ENCODE measurements at places on chromosomes 12 and 14.

DNA sequence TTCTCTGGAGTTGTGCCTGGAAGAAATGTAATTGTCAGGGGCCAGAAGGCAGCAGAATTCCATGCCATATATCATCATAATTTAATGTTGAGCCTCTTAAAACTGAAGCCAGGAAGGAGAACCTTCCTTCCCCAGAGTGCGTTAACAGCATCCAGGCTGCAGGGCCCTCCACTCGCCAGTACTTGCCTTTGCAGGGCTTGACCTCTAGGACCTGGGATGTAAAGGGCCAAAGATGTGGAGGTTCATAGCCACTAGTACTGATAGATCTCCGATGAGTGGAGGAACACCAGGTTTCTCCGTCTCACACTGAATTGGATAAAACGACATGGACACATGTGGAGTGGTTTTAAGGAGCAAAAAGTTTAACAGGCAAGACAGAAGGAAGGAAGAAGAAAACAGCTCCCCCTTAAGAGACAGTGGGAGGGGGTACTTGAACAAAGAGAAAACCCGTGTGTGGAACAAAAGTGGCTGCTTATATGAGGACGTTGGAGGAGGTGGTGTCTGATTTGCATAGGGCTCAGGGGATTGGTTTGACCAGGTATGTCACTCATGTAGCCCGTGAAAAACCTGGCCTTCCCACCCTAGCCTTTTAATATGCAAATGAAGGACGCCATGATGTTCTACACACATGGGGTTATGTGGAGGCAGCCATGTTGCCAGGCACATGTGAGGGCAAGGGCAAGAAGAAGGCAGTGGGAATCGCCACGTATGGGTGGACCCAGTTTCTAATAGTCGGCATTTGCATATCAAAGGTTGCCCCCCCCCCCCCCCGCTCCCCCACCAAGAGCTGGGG lies 38.8 kb upstream of the WSCD2 start:
- no peak for DNase-seq

DNA sequence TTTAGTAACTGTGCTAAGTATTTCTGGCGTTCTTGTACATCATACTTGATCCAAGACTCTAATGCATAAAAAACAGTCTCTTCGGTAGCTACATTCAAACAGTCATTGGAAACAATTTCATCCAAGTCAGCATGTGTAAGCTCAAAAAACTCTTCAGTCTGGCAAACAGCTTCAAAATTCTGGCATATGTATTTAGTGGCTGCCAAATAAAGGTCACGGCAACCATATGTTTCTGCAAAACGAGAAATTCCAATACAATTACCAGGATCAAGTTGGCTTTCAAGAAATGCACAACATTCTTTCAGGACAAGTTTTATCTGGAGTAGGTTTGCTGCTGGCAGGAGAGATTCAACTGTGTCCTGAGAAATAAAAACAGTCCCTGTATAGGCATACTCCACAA lies 16.5 kb downstream of the KLHL28 start:
- no peak for DNase-seq

DNA sequence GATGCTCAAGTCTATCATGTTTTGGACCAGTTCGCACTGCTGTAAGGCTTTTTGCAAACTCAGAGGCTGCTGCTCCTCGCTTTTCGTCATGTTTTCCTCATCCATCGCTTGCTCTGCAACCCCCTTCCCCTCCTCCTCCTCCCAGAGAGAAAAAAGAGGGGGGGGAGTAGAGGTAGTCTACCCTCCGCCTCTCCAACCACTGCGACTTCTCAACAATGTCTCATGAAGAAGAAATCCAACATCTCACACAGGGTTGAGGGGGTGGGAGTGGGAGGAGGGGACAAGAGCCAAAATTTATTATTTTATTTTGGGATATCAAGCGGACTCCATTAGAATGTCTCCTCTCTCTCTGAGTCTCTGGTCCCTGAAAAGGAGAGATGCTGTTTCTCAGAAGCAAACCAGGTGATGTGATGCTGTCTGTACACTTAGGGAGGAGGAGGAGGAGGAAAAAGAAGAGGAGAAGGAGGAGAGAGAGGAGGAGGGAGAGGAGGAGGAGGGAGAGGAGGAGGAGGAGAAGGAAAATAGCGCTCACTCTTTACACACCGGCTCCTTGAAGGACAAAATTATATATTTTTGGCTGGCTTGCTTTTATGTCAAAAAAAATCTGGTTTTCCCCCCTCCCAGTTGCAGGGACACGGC lies 520 bp downstream of the KSR2 start:
- DNase-seq, result no peak

DNA sequence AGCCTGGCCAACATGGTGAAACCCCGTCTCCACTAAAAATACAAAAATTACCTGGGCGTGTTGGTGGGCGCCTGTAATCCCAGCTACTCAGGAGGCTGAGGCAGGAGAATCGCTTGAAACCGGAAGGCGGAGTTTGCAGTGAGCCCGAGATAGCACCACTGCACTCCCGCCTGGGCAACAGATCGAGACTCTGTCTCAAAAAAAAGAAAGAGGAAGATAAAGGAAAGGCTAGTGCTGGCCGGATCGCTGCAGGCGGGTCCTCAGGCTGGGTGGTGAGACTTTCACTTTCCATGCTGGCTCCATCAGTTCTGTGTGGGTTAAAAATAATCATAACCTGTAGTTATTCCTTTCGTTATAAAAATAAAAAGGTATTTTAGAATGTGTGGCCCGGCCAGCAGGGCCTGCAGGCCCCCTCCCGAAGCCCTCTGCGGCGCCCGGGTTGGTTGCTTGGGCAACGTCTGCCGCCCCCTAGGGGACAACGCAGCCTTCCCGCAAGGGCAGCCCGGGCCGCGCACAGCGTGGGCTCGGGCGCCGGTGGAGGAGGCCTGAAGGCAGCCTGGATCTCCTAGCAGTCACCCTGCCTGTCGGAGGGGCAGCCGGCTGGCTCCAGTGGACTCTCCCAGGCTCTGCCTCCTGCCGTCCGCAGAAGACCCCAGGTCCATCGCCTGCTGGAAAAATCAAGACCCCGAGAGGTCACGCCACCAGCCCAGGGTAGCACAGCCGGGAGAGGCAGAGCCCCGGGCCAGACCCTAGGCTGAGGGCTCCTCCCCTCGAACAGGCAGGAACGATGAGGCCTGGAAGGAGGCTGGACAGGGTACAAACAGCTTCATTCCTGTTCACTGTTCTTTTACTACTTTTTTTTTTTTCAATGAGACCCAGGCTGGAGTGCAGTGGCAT lies 5.0 kb upstream of the SLC25A47 start:
- DNase-seq, result peak; percentile 55

- no peak for DNase-seq
Observed at GRCh38 chr12:627285-627684, 36.0 kb downstream of the NINJ2 start.

GRCh38 chr14:76950055-76951020 lies 78.2 kb downstream of the IRF2BPL start:
- no peak for DNase-seq

GRCh38 chr12:2640709-2641108 lies 154.1 kb upstream of the FKBP4 start:
- no peak for DNase-seq

DNA sequence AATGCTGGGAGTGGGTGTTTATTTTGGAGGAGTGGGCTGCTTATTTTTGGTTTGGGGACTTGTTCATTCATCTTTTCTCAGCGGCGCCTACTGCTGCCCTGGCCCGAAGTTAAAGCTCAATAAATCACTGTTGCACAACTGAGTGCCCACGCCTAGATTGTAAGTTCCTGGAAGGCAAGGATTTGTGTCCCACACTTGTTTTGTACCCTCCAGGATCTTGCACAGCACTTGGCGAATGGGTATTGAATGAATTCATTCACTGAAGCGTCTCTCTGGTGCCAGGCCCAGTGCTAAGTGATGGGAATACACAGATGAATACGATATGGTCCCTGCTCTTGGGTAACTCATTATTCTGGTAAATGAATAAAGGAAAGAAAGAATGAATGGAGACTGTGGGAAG lies 153.3 kb upstream of the PARP11 start:
- DNase-seq, result no peak

GRCh38 chr12:106093246-106093645 lies 45.5 kb downstream of the NUAK1 start:
- DNase-seq, result no peak

Data from stimulated activated naive CD4-positive, alpha-beta T cell treated with Interleukin-2 at 50 U/mL for 16 hours (primary cell).